Astrocyte (in vitro differentiated cells and primary cell): ENCODE measurements at places on chromosomes 1 and 21. TPM values are rescaled to one million over a fixed set of nuclear protein-coding genes. Genes with fewer than 3 reads are reported as not detected.
A peak's percentile ranks its signal among the peaks of the same experiment; 100 is the strongest.

DNA sequence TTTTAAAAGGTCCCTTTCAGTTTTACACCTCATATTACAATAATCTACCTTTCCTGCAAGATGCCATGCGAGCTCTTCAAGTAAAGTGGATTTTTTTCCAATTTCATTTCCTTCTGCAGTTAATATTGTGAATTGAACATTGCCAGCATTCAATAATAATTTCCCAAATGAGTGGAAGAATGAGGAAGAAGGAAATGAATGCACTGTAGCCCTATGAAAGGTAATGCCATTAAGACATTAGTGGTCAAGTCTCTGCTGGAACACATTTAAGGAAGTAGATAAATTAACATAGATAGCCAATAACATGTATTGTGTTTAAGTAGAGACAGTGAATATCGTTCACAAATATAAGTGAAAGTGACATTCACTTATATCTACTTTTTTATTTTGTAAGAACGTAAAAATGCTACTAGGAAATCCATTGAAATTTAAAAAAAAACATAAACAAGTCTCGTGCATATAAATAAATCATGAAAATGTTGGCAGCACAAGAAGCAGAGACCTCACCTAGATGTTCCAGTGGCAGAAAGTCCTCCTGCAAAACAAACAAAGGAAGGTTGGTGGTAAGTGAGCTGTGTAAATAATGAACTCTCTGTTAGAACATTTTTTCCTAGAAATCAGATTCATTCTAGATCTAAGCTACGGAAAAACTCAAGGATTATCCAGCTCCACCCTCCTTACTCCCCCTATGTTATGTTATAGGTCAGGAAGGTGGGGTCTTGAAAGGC is 17.7 kb downstream of the FCRL3 start:
- no peak overlapping the region for H3K4me3 ChIP-seq
- DNase-seq: no peak
- no peaks in the 10 kb centered on the region for H3K27me3 ChIP-seq
- H3K27ac ChIP-seq: no peak overlapping the region
- H3K4me1 ChIP-seq: no peaks in the 10 kb centered on the region

DNA sequence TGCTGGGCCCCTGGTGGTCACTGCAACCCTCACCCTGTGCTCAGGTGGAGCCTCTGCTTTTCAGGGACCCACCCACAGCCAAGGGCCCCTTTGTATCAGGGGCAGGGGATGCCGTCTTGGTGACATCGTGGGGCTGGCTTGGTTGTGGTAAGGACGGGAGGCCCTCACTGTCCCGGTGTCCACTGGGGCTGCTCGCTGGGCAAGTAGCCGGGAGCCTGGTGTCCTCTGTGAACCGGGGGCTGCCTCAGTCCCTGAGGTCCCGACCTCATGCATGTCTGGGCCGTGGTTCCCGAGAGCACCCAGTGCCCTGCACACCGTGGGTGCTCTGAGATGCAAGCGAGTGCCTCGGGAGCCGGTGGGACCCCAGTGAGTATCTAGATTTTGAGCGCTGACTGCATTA is 56.0 kb upstream of the TTC34 start:
- no peak overlapping the region for H3K27ac ChIP-seq
- no peak for DNase-seq
- H3K27me3 ChIP-seq: no peaks in the 10 kb centered on the region
- no peaks in the 10 kb centered on the region for H3K36me3 ChIP-seq
- H3K4me3 ChIP-seq: no peak overlapping the region

DNA sequence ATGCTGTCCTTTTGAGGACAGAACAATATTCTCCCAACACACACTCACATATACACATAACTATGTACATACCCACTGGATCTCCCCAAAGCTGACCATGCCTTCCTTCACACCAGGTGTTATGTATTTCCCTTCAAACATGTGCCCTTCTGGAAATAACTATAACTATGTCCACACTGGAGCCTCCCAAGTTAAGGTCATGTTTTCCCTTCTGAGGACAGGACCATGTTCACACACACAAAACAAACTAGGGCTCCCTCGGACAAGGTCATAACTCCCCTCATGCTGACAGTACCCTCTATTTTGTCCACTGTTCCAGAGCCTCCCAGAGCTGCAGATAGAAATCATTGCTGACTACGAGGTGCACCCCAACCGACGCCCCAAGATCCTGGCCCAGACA is 7.8 kb downstream of the MMACHC start:
- H3K27ac ChIP-seq: no peak overlapping the region
- H3K4me1 ChIP-seq: no peaks in the 10 kb centered on the region
- H3K27me3 ChIP-seq: no peaks in the 10 kb centered on the region
- H3K4me3 ChIP-seq: no peak overlapping the region
- H3K36me3 ChIP-seq: peaks cover 28% of the 10 kb centered on the region
- no peak for DNase-seq

DNA sequence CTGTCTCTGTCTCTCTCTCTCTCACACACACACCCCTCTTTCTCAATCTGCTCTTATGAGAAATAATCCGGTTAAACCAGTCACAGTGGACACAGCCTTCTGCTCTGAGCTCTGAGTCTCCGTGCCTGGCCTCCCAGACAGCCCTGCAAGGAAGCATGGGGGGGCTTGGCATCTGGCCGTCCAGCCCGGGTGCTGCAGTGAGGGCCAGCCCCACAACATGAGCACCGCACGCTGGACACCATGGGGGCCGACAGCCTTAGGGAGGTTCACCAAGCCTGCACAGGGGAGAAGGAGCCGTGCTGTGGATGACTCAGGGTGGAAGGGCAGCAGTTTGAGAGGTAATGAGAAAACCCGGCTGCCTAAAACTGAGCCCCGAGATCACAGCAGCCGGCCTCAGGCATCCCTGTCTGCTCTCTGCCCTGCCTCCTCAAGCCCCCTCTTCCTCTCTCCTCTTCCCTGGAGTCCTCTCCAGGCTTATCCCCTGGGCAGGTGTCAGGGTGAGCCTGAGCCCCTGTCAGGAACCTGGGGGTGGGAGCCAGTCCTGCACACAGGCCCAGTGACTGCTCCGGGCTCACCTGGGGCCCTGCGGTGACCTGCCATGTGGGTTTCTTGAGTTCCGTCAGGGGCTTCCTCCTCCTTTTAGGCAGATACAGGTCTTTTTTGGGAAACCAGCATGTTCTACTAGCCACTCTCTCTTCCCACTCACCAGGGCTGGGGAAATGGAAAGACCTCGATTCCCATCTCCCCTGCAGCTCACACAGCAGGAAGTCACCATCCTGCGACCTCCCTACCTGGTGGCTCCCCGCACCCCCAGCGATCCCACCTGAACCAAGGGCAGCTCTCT is 92.8 kb downstream of the ITPKB start:
- DNase-seq: no peak
- H3K4me1 ChIP-seq: peaks cover 33% of the 10 kb centered on the region
- H3K27me3 ChIP-seq: no peaks in the 10 kb centered on the region

- H3K4me3 ChIP-seq: no peak overlapping the region
- H3K36me3 ChIP-seq: no peaks in the 10 kb centered on the region
- H3K27ac ChIP-seq: no peak overlapping the region
- DNase-seq: no peak
- no peaks in the 10 kb centered on the region for H3K27me3 ChIP-seq
- no peaks in the 10 kb centered on the region for H3K4me1 ChIP-seq
Observed at GRCh38 chr1:76627901-76628300, 239.4 kb upstream of the ST6GALNAC5 start.

- no peak for DNase-seq
- peaks cover 2% of the 10 kb centered on the region for H3K27me3 ChIP-seq
- no peak overlapping the region for H3K4me3 ChIP-seq
- H3K36me3 ChIP-seq: no peaks in the 10 kb centered on the region
Observed at GRCh38 chr1:57162607-57163261, 196.9 kb upstream of the C8B start.

DNA sequence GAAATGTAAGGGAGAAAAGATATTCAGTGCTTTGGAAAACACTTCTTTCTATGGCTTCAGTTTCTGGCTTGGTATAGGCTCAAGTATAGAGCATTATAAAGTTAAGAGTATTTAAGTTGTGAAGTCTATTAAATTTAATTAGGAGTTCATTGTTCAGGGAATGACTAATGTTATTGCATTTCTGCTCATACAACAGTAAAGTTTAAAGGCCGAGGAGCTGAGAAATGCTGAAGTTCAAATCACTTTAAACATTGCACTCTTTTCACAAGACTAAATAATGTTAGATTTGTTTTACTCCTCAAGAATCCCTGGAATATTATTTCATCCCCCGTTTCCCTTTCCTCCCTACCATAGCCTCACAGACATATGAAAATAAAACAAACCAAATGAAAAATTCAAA is 30.1 kb downstream of the RGS5 start:
- no peaks in the 10 kb centered on the region for H3K27me3 ChIP-seq
- no peaks in the 10 kb centered on the region for H3K36me3 ChIP-seq
- H3K4me1 ChIP-seq: peaks cover 51% of the 10 kb centered on the region
- H3K27ac ChIP-seq: peak overlapping the region; percentile 75
- no peak for DNase-seq

Gene OR2L13
- not detected in 2 replicates for total RNA-seq

Gene WNT3A
- total RNA-seq: not detected in 2 replicates

GRCh38 chr21:41068496-41068895 is 99.5 kb upstream of the BACE2 start:
- peaks cover 12% of the 10 kb centered on the region for H3K27me3 ChIP-seq
- no peak overlapping the region for H3K27ac ChIP-seq
- DNase-seq: no peak
- no peaks in the 10 kb centered on the region for H3K36me3 ChIP-seq
- no peak overlapping the region for H3K4me3 ChIP-seq

Gene CLDN17
- not detected in 2 replicates for total RNA-seq
